Amygdala (tissue), 56 donors: ENCODE measurements at places on chromosomes 7 and 10.

GRCh38 chr7:108046952-108047506 is 44.1 kb upstream of the LAMB1 start:
- no peak for DNase-seq

DNA sequence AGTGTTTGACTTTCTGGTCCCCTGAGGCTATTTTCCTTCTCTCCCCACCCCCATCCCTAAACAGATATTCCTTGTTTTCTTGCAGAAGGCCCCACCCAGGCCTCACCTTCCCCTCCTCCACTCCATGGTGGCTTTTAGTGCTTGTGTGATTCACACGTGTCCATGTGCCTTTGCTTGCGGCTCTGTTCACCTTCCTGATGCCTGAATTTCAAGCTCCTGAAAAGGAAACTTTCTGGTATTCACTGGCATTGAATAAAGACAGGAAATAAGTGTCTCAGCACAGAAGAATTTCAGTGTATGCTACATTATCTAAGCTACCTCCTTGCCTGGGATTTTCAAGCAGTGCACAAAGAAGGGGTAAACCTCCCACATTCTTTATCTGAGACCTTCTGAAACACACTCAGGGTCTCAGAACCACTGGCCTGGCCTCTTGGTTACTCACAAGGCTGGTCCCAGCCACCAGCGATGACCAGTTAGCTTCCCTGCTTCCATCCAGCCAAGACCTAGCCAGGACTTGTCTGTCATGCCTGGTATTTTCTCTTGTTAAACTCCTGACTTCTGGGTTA is 17.2 kb upstream of the UBE2H start:
- no peak for DNase-seq

DNA sequence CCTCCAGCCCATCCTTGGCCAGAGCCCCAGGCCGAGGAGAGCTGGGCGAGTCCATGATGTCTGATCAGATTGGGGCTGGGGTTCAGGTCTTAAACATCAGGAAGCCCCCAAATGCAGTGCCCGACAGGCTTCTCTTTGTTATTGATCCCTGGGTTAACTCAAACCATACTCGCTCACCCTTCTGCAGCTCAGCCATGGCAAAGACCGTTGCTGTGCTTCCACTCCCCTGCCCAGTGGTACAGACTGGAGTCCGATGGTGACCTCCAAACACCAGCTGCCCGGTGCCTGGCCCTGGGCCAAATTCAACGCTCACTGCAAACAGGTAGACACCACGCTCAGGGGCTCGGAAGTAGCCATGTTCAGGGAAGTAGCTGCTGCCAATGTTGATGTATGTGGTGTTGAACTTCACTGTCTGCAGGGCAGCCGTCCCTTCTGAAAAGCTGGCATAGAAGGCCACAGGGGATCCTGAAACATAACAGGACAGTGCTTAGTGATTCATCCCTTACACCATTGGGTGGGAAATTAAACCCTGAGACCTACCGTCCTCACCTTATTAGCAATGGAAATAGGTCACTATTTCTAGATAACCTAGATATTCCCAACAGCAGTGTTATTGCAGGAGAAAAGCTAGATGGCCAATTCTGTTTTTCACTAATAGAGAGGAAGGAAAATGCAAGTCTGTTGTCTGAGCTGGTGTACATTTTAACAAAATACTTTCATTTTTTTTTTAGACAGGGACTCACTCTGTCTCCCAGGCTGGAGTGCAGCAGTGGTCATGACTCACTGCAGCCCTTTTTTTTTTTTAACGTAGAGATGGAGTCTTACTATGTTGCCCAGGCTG is 20.5 kb downstream of the MMRN2 start:
- DNase-seq, result no peak

DNA sequence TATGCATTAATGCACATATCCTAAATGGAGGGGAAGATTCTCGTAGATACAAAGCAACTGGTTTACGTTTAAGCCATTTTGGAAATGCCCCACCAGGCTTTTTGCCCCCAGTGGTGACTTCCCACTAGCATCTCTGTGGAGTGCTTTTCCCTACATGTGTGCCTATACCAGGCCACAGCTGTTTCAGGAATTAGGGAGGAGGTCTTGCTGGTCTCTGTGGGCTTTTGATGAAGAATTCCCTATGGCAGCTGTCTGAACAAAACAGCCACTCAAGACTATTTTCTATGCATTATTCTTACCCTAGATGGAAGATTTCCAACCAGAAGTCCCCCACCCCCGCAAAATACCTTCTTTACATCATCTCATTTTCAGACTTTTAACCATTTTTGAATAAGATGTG is 52.0 kb upstream of the NMT2 start:
- DNase-seq, result no peak

- DNase-seq, result no peak
Observed at GRCh38 chr7:136292365-136292764, 315.2 kb upstream of the MTPN start.

DNA sequence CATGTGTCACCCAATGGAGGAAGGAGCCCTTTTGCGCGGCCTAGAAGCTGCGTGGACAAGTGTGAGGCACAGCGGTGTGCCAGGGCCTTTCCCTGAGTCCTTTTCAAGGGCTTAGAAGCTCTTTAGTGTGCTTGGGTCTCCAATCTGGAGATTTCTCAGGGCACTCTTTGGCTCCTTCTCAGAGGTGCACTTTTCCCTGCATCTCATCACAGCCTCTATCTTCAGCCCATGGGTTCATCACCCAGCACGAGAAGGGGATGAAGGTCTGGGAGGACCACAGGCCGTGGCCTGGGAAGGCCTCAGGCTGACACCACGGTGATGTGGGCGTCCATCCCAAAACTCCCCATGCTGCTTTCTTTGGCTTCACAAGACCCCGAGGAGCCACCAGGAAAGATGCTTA is 233.4 kb downstream of the TEX36 start:
- no peak for DNase-seq

- DNase-seq, result no peak
Observed at GRCh38 chr10:132166216-132166950, 20.4 kb upstream of the DPYSL4 start.

DNA sequence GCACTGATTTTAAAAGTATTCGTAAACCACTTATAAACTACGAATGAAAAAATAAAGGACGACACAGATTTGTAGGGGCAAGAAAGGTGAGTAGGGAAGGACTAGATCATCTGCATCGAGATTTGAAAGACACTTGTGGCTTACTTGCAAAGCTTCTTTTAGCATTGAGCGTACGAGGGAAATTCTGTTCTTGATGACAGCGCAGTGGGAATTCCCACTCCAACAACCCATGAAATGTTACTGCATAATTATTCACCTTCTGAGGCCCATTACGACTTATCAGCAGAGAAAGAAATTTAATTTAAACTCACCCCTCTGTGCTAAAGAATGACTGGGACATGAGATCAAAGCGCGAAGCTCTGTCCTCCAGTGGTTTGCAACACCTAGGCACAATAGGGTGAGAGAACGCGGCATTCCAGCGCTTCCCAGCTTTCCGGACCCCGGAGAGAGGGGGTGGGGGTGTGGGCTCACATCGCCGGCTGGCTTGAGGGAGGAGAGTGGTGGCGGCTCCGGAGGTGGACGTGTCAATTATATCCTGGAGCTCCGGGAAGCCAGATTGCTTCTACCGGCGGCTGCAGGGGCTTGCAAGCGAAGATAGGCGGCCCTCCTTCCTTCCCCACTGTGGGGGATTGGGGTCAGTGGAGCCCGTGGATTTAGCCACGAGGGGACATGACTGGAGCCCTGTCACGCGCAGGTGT is 10.3 kb downstream of the SP8 start:
- DNase-seq, result no peak

DNA sequence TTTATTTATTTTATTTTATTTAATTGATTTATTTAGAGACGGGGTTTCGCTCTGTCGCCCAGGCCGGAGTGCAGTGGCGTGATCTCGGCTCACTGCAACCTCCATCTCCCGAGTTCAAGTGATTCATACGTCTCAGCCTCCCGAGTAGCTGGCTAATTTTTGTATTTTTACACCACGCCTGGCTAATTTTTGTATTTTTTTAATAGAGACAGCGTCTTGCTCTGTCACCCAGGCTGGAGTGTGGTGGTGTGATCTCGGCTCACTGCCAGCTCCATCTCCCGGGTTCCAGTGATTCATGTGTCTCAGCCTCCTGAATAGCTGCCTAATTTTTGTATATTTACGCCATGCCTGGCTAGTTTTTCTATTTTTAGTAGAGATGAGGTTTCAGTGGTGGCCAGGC is 34.2 kb downstream of the AP5Z1 start:
- no peak for DNase-seq

- DNase-seq, result no peak
Observed at GRCh38 chr10:76915316-76915715, 722.3 kb downstream of the KCNMA1 start.

DNA sequence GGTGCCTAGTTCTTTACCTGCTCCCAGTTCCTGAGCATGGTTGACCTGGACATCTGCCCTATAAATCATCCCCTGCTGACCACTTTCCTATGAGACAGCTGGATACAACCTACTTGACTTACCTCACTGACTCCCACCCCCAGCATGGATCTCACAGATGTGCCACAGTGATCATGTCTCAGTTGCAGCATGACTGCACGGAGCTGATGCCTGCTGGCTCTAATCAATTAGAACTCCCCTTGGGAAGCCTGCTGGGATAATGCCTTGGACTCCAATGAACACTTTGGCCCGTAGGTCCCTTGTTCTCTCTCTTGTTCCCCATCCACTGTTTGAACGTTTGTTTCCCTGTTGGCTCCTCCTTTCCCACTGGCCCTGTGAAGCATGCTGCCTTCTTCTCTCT is 271.2 kb upstream of the IGFBP3 start:
- DNase-seq, result no peak

GRCh38 chr10:100520811-100521210 is 1.1 kb upstream of the SEC31B start:
- DNase-seq, result no peak

DNA sequence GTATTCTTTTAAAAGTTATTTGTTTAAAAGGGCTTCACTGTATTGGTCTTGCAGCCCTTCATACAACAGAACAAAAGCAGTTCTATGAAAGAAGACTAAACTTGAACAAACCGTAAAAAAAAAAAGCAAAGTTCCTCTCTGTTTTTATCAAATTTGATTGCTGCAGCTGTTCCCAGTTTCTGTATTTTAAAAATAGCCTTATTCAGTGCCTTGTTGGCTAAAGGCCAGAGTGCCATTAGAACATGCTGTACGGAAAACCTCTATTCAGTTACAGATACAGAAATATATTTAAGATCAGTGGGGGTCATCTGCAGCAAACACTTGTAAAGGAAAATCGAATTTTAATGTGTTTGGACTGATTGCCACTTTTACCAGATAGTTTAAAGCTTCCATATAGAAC is 207.8 kb upstream of the ETV1 start:
- DNase-seq, result no peak

- no peak for DNase-seq
Observed at GRCh38 chr7:134873253-134873652, 93.8 kb downstream of the CALD1 start.

DNA sequence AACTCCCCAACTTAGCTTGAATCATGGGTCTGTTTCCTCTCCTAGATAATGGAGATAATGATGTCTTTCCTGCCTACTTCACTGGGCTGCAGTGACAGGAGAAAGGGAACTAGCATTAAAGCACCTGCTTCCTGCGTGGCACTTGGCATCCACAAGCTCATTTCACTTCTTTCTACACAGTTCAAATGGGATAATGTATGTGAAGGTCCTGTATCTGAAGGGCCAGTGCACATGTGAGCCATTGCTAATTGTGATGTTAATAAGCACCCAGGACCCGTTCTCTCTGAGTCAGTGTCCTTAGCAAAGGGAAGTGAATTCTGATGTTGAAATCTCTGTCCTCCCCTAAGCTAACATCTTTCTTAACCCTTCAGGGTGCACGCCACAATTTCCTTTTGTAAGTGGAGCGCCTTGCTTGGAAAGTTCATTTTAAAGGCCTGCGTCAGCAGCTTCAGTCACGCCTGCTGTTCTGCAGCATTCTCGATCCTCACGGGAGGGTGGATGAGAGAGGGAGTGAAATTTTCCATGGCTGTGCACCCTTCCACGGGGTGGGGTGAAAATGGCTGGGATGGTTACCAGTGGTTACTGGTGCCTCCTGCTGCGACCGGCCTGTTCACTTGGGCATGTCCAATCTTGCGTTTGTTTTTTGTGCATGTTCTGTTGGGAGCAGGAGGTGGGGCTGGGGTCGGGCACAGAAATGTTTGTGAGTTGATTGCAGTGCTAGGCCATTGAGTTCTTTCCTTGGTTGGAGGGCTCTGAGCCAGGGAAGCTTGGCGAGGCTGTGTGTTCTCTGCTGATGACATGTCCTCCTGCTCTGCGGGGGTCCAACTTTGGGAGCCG is 59.2 kb downstream of the HK1 start:
- DNase-seq, result no peak

GRCh38 chr10:5895804-5896203 is 5.8 kb downstream of the FBH1 start:
- no peak for DNase-seq

DNA sequence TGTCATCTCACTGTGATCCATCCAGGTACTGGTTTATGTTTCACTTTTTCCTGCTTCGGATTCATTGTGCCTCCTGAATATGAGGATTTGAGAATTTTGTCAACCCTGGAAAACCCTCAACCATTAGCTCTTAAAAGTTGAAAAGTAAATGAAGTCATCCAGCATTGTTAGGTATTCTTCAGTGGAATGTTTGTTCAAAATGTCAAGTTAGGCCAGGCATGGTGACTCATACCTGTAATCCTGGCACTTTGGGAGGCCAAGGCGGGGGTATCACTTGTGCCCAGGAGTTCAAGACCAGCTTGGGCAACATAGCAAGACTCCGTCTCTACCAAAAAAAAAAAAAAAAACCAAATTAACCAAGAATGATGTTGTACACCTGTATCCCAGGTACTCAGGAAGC is 222.1 kb downstream of the NSUN6 start:
- no peak for DNase-seq

DNA sequence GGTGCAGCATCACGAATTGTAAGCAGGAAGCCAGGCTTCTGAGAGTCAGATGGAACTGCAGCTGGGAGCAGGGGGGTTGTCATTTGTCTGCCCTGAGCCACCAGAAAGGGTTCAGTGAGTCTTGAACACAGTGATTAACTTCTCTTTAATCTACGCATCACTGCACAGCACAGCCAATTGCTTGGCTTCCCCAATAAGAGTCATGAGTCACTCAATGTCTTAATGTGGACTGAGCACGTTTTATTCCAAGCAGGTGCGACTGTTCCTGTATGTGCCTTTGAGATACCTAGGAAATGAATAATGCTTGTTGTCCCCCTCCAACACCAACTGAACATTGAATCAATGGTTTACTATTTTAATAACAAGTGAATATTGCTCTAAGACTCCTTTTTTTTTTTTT is 26.0 kb upstream of the PLEKHA1 start:
- DNase-seq, result no peak

DNA sequence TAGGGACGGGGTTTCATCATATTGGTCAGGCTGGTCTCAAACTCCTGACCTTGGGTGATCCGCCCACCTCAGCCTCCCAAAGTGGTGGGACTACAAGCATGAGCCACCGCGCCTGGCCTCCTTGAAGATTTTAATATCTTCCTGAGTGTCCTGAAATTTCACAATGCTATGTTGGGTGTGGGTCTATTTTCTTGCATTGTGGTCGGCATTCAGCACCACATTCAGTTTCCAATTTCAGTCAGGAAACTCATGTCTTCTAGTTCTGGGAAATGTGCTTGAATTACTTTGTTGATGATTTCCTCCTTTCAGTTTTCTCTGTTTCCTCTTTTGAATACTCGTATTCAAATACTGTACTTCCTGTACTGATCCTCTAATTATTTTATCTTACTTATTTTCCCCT is 49.3 kb upstream of the IL6 start:
- no peak for DNase-seq

GRCh38 chr7:12630513-12630819 is 57.0 kb upstream of the ARL4A start:
- DNase-seq, result no peak

GRCh38 chr7:92485267-92485892 is 7.6 kb upstream of the ERVW-1 start:
- DNase-seq, result no peak
